ENCODE measurements at places on chromosomes 12 and 14. TPM values are rescaled to one million over a fixed set of nuclear protein-coding genes. Genes with fewer than 3 reads are reported as not detected.

The FAIM2 gene
- 0.35 TPM for total RNA-seq

The MFAP5 gene
- total RNA-seq: 147 TPM

The LRRK2 gene
- 16.3 TPM for total RNA-seq

The AQP5 gene
- total RNA-seq: not detected

The GUCY2C gene
- total RNA-seq: not detected
